ENCODE measurements at places on chromosomes 5 and 9.

GRCh38 chr9:88237479-88237961, 99.2 kb upstream of the SPATA31C2 start:
- no peak for DNase-seq

DNA sequence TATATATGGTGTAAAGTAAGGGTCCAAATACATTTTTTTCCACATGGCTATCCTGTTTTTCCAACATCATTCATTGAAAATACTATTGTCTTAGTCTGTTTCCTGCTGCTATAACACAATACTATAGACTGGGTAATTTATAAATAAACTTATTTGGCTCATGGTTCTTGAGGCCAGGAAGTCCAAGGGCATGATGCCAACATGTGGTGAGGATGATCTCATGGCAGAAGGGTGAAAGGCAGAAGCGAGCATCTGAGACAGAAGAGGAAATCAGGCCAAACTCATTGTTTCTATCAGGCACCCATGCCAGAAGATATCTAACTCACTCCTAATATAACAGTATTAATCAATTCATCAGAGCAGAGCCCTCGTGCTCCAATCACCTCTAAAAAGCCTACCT, 42.6 kb downstream of the ANKRD55 start:
- DNase-seq: no peak

GRCh38 chr9:77885104-77885672, 146.4 kb downstream of the GNAQ start:
- no peak for DNase-seq

DNA sequence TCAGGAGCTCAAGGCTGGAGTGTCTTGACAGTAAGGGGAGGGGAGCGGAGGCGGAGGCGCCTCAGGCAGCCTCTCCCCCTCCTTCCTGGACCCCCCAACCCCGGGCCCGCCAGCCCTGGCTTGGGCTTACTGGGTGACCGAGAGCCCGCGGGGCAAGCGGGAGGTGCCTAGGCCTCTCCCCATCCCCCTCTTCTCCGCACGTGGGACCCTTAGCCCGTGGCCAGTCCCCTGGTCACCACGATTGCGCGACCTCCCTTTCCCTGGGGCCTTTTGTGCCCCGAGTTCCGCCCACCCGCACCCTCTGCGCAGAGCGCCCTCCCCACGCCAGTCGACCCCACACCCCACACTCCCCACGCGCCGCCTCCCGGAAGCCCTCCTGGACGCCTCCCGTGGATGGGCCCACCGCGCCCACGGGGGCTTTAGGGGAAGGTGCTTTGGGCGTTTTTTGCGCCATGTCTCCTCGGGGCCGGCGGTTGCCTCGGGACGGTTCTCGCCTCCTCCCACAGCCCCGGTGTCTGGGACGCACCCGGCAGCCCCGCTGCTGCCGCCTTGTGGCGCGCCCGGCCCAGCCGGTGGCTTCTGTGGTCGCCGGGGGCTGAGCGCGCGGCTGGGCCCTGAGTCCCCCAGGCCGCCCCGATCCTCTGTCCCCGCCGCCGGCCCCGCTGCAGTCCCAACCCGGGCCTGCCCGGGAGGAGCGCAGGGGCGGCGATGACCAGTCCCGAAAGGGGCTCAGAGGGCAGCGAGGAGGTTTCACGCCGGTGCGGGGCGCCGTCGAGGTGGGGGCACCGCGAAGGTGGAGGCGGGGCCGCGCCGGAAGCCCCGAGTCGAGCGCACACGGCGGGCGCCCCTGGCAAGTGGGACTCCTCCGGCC, 3.2 kb downstream of the TOR4A start:
- DNase-seq: no peak

DNA sequence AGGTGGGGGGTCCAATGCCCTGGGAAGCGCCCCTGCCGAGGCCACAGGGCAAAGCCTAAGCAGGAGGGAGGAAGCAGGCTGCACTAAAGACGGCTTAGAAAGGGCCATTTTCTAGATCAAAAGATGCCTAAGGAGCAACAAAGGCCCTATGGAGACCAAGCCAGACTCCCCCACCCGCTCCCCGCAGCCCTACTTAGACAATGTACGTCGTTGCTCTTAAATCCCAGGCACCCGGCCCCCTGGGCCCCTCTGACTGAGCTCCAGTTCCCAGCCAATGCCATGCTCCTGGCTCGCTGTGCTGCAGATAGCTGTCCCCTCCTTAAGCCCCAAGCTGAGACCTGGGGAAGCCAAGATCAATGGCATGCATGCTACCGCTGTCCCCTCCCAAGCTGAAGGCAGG, 10.3 kb downstream of the IPPK start:
- no peak for DNase-seq

GRCh38 chr5:88483964-88484672, 215.5 kb upstream of the TMEM161B start:
- DNase-seq: no peak

DNA sequence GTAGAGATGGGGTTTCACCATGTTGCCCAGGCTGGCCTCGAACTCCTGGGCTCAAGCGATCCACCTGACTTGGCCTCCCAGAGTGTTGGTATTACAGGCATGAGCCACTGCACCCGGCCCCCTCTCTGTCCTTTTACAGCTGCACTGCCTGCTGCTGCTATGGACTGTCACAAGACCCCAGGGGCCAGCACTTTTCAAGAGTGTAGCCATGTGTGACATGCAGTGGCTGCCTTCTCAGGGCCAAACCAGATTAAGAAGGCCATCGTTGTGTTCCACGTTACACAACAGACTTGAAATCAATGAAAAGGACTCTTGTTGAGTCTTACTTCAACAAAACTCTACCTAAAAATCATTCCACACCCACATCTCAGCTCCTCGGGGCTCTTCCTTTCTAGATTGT, 78.9 kb upstream of the ICE1 start:
- DNase-seq: no peak

DNA sequence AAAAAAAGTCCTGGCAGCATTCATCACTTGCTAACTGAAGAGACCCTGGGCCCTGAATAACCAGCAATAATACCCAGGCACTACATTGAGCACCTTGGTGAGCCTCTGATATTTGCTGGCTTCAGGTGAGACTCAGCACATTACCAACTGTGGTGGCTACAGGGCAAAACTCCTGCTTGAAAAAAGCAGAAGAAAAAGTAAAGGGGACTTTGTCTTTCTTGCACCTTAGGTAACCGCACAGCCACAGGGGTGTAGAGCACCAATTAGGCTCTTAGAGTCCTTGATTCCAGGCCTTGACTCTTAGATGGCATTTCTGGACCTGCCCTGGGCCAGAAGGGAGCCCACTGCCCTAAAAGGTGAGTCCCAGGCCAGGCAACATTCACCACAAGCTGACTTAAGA, 269.5 kb downstream of the AUH start:
- no peak for DNase-seq

GRCh38 chr5:89087551-89088318, 204.8 kb upstream of the MEF2C start:
- DNase-seq: no peak

DNA sequence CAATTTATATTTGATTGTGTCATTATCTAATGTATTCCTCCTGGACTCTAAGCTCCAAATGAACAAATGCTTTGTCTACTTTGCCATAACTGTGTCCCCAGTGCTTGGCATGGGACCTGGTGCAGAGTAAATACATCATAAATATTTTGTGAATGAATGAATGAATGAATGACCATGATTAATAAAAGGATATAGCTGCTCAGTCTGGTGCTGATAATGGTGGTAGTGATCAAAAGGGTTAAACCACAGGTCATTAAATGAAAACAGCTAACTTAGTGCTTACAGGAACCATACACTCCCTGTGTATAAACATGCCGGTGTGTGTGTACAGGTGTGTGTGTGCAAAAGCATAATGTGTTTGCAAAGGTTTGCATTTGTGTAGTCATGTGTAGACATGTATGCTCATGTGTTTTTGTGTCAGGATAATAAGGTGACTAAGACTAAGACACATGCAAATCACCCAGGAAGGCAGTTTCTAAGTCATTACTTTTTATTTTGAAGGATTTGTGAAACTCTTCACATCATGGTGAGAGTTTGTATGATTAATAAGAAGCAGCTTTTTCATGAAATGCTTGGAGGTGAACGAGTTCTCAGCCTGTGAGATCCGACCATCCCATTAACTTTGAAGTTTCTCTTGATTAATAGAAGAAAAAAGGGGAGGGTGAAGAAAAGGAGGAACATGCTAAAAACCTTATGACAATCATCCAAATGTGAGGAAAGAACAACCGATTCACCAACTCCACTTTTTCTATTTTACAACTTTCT, 24.6 kb downstream of the SPARC start:
- no peak for DNase-seq

- DNase-seq: no peak
These were observed 94.4 kb upstream of the IL6ST start for GRCh38 chr5:56088967-56089829.

DNA sequence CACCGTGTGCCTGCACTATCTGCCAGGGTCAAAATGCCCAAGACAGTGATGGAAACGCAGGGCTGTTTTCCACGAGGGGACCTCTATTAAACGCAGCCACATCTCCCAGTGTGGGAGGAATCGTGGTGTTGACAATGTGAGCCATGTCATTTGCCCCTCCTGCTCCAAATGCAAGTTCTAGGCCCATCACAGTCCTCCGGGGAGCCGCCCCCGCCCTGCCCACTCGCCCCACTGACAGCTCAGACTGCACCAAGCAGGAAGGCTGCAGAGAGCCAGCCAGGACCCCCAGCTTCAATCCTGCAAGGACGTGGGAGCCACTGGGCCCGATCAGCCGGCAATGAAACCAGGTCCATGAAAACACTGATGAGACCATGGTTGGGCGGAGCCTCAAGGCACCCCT, 85.9 kb downstream of the VAV2 start:
- DNase-seq: no peak

- DNase-seq: no peak
These were observed 539.8 kb upstream of the ZNF608 start for GRCh38 chr5:125286271-125286670.

- peak; percentile 50 for DNase-seq
These were observed 31.8 kb upstream of the PCA3 start for GRCh38 chr9:76732341-76732958.

GRCh38 chr5:65796269-65796668, 74.3 kb downstream of the NLN start:
- no peak for DNase-seq

DNA sequence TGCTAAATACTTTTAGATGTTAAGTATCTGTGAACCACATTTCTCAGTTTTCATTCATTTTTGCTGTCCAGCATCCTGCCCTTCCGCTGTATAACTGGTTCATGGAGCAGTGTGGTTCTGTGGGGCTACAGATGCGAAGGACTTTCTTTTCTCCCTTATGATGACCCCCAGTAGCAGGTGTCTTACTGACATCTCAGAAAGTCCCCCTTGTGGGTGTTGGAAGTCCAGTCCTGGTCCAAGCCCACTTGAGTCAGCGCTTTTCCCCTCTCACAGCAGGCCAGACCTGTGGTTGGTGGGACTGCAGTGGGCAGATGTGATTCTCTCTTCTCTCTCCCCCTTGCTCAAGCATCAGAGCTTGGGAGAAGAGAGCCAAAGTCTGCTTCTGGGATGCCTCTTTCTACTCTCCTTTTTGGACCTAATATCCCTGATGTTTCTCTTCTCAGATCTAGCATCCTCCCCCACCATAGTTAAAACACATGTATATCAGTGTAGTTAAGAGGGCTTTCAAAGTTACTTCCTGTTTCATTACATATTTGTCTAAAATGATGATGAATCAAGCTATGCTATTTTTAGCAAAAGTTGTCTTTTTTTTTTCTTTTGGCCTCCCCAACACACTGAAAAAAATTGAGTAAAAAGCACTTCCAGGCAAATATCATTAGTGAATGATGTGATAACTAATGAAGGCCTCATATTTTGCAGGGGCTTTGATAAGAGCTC, 119.5 kb upstream of the ZNF618 start:
- DNase-seq: no peak

DNA sequence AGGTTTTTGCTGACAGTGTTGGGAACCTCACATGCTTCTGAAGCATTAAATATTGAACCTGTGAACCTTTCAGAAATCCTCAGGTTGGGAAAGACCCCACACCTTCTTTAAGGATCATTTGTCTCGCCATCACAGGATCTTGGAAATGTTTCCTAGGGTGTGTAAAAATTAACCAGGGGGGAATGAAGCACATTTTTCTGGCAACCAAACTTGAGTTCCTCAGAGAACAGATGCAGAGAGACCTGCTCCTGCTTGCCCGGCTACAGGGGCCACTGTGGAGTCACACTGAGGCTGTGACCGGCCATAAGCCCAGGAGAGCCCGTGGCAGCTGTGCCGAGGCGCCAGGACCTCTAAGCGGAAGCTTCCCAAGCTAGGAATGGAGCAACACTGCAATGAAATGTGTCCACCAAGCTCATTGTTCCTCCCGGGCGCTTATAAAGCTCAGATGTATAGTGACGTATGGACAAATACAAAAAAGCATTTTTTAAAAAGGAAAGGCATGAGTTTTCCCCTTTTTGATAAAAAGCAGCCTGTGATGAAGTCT, 7.7 kb downstream of the CXCL14 start:
- no peak for DNase-seq

DNA sequence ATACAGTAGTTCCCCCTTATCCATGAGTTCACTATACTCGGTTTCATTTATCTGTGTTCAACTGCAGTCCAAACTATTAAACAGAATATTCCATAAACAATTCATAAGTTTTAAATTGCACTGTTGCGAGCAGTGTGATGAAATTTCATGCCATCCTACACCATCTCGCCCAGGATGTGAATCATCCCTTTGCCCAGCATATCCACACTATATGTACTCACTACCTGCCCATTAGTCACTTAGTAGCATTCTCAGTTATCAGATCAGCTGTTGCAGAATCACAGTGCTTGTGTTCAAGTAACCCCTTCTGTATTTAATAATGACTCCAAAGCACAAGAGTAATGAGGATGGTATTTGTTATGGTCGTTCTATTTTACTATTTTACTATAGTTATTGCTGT, 51.5 kb downstream of the SHOC1 start:
- DNase-seq: peak; percentile 55

DNA sequence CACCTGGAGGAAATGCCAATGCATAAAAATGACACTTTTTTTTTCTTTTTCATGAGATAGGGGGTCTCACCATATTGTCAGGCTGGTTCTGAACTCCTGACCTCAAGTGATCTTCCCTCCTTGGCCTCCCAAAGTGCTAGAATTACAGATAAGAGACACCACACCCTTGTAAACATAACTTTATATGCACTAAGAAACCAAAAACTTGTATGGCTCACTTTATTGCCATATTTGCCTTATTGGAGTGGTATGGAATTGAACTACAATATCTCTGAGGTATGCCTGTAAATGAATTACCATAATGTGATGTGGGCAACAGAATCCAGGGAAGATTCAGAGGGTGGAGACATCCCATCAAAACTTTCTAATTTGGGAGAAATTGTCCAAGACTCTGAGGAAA, 113.9 kb downstream of the UGCG start:
- DNase-seq: no peak

GRCh38 chr5:2738156-2738699, 13.2 kb downstream of the IRX2 start:
- no peak for DNase-seq

All from AG04449 (cell line).